Globus pallidus (tissue), 1 donor: ENCODE measurements at places on chromosomes 7 and 10.

DNA sequence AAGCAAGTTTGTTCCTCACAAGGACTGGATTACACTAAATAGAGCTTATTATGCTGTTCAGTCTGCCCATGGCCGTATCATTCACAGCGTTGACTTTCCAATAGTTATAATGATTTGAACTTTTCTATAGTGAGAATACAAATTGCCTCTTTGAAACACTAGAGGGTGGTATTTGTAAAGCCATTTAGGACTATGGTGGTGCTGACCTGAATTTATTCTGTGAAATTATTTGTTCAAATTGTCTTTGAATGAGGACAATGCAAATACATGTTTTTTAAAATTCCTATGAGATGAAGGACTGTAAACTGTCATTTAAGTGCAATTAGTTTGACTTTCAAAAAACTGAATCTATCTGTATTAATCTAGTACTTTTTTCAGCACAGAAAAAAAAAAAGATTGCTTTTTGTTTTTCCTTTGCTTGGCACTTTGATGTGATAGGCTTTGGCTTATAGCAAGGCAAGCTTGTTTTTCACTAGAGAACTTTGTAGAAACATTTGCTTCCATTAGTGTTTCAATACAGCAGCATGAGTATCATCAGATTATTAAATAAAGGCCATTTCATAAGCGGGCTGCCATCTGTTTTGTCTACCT is 122.7 kb upstream of the TMEM229A start:
- peak; percentile 60 for DNase-seq

DNA sequence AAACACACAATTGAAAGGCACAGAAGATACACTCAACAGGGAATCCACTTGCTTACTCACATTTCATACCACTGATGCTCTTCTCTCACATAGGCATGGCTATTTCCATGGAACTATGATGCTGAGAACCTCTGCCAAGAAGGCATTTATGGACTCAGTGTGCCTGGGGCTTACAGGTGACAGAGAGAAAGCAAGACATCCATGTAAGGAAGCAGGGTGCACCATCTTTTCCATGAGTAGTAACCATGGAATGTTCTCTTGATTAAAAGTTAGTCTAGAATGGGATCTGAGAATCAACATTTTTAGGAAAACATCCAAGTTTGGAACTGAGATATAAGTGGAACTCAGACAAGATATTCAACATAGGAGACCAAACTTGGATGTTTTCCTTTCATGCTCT is 52.5 kb upstream of the MACC1 start:
- DNase-seq: no peak

DNA sequence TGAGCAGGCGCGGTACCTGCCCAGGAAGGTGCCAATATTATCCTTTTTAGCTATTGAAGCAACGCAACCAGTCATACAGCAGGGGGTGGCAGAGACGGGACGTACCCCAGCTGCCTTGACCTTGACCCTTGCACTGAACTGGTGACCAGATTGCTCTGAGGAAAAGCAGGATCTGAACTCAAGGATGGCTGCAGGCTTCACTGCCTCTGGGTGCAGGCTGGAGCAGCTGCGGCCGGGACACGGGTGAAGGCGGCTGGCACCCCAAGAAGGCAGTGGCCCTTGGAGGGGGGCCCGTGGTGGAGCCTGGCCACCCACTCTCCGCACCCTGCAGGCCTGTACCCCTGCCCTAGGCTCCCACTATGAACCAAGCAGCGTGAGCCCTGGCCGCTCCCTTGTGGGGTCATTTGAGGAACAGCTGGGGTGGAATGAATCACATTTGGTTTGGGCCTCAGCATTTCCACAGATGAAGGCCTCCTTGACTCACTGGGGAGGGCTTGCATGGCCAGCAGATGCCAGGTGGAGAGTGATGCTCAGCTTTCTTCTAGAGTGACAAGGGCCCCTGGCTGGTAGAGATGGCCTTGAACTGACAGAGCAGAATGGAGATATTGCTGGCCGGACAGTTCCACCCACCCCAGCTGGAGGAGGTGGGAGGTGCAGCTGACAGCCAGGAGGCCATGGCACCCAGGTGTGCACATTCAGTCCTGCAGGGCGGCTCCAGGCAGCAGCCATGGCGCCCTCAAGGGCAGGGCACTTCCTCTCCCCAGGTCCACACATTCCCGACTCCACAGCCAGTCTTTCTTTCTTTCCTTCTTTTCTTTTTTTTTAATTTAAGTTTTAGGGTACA is 218.7 kb downstream of the WDR37 start:
- DNase-seq: no peak

DNA sequence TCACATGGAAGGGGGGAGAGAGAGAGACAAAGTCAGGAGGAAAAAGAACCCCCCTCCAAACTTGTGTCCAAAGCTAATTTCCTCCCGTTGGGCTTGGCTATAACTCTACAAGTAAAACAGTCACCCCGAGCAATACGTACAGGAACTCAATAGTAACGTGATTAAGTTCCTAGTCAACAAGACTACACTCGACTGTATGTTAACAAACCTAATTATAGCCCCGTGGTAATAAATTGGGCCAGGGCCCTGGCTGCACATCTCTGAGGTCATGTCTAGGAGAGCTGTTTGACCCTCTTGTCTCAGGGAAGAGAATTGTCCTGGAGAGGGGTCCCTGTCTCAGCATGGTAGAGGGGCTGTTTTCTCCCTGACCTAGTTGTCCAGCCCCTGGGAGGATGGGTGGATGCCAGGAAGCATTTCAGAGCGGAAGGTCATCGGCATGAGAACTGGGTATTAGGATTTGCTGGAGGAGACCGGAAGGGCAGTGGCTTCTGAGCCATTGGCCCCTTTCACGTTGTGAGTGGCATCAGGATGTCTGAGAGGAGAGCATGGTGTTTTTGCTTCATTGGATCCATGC is 60.2 kb upstream of the COMTD1 start:
- no peak for DNase-seq

DNA sequence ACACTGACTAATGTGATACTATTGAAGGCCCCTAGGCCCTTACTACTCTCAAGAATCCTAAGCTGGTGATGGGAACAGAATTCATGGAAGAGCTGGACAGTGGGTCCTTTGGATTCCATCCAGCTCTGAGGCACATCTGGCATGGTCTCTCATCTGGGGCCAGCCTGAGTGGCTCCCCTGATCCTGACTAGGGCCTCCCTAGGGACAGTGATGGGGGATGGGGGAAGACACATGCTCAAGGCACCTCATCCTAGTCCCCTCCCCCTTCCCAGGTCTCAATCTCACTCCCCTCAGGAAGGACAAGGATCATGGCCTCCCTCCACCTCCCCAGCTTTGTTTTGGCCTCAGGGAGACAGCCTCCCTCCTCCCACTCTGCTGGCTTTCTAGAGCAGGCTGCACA is 1.8 kb downstream of the KCNIP2 start:
- DNase-seq: no peak

DNA sequence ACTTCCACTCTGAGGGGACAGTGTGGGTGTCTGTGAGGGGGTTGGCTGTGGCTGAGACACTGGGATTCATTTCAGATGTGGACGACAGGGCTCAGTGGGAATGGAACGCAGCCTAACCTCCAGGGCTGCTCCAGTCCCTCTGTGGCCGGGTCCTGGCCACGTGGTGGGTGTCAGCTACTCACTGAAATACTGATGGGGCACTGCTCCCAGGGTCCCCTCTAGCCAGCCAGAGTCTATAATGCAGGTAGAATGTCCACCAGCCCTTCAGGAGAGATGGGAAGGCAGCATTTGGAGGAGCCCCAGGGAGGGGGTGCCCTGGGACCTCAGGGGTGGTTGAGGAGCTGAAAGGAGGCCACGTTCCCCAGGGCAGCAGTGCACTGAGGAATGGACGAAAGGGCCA is 87.2 kb upstream of the LANCL2 start:
- DNase-seq: no peak

GRCh38 chr10:79985481-79986072 is 36.7 kb upstream of the SFTPD start:
- DNase-seq: no peak

DNA sequence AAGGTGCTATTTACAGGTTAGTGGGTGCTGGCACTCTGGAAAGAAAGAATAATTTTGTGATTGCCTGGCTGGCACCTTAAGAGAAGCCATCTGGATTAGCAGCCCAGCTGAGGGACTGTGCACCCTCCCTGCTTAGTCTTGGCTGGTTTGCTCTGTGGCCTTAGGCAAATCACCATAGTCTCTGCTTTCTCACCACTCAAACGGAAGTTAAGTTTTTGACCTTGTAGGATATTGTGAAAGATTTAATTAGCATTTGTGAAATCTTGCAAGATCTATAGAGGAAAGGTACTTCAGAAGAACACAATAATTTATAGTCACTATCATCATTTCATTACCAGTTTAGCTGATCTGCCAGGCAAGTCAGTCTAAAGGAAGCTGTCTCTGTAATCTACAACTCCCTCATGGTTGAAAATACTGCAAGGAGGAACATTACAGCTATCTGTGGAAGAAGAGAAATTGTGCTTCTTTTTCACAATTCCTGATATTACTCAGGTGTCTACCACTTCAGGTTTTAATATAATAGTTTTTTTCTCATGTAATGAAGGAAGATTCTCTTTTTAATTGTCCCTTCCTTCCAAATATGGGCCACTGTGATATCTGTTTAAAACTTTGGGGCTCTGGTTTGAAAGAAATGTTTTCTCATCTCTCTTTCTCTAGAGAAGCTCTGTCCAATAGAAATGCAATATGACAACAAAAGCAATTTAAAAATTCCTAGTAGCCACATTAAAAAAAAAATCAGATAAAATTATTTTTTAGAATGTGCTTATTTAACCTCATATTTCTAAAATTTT is 219.6 kb downstream of the PTEN start:
- DNase-seq: no peak
